ENCODE measurements at places on chromosomes 11 and 22.

DNA sequence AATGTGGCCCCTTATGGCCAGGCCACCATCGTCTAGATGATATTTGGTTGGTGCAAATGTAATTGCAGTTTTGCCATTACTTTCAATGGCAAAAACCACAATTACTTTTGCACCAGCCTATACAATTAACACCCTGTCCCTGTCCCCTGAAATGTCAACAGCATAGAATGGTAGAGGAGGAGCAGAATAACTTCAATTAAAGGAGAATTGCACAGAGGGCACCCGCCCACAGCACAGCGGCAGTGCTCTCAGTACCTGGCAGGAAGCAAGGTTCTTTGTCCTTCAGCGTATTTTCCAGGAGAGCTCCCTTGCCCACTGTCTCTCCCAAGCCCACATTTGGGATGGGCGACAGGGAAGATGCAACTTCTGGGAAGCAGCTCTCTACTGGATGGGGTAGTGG lies 115.3 kb downstream of the TRIM29 start:
- no peak for DNase-seq

- DNase-seq: no peak
These were observed 59.3 kb upstream of the FAM181B start for GRCh38 chr11:82792822-82793569.

DNA sequence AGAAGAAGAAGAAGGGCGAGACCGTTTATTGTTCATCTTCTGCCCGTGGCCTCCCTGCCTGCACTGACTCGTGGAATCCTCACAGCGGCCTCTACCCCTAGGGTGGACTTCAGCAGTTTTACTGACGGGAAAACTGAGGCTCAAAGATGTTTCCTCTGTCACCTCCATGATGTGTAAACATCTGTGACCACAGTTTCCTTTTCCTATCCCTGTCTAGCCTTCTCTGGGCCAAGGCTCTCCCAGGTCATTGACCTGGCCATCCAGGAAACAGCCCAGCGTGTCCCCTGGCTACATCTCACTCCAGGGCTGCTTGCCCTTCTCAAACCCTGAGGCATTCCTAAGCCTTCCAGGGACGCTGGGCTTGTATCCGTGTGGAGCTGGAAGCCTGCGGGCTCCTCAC lies 49.0 kb upstream of the GCAT start:
- DNase-seq: no peak

- no peak for DNase-seq
These were observed 146.8 kb downstream of the MN1 start for GRCh38 chr22:27654546-27655445.

DNA sequence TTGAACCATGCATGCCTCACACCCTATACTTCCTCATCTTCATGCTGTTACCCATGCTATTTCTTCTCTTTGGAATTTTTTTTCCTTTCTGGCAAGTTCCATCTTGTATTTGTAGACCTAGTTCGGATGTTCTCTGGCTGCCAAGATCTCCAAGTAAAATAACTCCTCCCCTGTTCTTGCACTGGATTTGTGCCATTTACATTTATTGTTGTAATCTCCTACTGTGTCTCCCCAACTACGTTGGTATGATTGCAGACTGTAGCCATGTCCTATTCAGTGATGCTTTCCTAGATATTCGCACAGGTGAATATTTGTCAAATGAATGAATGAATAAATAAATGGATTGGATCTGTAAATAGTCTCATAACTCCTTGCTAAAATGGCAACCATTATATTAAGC lies 546.0 kb downstream of the MN1 start:
- no peak for DNase-seq

DNA sequence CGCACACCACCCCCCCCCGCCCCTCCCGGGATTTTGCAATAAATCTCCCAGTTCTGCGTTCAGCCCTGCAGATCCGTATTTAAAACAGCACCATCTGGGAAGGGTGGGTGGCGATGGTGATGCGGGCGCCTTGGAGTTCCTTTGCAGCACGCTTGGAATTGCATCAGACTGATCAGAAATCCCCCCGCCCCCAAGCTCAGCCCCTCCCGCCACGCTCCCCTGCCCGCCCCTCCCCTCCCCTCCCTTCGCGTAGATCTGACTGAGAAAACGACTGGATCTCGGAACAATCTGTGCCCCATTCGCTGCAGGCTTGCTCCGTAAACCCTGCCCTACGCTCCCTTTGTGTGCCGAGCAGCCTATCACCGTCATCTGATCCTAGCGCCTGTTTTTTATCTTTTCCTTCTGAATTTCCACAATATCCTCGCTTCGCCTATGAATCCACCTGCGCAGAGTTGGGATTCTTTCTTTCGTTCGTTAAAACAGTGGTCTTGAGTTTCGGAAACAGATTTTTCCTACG lies 18.1 kb upstream of the BDNF start:
- DNase-seq: no peak

- no peak for DNase-seq
These were observed 84.6 kb upstream of the NNMT start for GRCh38 chr11:114211444-114212121.

- DNase-seq: no peak
These were observed 59.5 kb downstream of the USP35 start for GRCh38 chr11:78248191-78248590.
